ENCODE measurements at places on chromosomes 3 and 15.

GRCh38 chr3:146491303-146491702, 21.9 kb upstream of the PLSCR2 start:
- no peak for DNase-seq

- DNase-seq, result no peak
These were observed 1077.4 kb downstream of the EPHA3 start for GRCh38 chr3:90184861-90185260.

- DNase-seq, result no peak
These were observed 77.9 kb downstream of the SPSB4 start for GRCh38 chr3:141129049-141129448.

DNA sequence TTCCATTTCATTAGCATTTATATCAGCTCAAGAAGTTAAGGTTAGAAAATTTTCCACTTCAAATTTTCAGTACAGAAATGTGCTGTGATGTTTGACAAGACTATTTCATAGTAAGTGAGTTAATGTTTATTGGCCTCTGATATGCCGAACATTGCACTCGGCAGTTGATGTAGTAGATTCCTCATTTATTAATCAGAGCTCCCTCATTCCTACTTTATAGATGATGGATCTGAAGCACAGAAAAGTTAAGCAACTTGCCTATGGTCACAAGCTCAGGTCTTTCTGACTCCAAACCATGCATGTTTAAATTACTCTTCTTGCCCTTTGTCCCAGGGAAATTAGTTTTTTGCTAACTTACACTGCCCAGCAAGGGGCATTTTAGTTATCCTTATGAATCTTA, 92.0 kb downstream of the ATG7 start:
- DNase-seq, result no peak

GRCh38 chr3:64199932-64200331, 25.3 kb downstream of the PRICKLE2 start:
- no peak for DNase-seq

DNA sequence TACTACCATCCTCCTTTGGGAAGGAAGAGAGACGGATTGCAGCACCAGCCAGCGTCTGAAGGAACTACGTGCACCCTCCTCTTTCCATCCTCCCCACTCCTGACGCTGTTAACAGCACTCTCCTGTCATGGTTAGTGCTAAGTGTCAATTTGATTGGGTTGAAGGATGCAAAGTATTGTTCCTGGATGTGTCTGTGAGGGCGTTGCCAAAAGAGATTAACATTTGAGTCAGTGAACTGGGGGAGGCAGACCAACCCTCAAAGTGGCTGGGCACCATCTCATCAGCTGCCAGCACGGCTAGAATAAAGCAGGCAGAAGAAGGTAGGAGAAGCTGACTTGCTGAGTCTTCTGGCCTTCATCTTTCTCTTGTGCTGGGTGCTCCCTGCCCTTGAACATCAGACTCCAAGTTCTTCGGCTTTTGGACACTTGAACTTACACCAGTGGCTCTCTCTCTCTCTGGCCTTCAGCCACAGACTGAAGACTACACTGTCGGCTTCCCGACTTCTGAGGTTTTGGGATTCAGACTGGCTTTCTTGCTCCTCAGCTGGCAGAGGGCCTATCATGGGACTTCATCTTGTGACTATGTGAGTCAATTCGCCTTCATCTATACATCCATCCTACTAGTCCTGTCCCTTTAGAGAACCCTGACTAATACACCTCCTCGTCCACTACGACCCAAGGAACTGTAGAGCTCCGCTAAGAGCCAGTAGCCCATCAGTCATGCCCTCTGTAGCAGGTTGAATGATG, 128.2 kb upstream of the HES1 start:
- peak; percentile 11 for DNase-seq

DNA sequence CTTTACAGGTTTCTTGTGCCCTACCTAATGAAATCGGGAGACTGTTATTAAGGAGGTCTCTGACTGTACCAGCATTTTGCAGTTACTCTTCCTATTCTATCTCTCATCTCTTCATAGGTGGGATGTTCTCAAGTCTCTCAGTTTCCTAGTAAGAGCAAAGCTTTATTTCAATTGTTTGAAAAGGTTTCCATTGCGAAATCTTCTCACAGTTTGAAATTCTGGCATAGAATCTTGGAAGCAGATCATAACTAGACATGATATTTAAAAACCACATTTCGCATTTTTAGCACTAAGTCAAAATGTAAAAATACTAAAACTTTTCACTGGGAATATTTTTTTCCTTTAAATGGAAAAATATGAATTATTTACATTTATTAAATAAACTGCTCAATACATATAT, 1311.4 kb downstream of the ROBO2 start:
- no peak for DNase-seq

DNA sequence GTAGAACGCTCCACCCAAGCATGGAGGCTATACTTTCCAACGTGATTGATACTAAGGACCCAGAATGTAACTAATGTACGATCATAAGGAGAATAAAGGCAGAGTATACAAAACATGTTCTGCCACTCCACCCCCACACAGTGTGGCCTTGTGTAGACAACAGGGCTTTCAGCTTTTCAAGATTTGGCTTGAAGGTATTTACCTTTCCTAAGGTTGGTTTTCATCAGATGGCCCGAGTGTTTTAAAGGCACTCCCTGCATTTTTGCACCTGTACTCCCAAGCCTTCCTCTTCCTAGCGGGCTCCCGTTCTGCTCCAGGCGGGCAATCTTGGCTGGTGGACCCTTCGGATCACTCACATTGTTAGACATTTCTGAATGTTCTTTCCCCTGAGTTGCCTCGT, 4.6 kb downstream of the SATB1 start:
- DNase-seq, result no peak

DNA sequence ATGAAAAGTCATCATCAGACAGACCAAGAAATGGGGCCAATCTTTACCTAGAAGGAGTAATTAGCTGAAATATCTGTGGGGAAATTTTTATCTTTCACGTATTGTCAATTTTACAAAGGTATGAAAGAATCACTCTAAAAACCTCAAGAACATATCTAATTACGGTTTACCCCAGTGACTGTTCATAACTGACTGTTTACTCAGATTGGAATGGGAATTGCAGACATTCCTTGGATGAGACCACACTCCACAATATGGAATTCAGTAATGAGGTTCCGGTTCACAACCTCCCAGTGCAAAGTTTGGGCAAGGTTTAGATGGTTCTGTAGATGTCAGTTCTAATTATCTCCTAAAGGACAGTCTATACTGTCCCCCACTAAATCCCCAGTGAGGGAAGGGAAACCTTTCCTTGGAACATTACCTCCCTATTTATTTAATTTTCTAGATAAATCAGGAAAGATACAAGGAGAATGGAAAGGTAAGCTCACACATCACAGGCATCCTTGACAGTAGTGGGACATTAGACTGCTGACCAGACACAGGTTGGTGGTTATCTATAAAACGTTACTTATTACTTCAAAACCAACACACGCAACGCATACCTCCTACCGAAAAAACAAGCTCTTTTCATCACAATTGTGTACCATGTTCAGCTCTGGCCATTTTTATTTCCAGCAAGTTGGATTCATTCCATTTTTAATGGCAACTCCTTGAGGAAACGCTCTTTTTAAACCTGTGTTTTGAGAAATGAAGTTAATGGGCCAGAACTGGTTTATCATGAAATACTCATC, 129.9 kb downstream of the RORA start:
- no peak for DNase-seq

DNA sequence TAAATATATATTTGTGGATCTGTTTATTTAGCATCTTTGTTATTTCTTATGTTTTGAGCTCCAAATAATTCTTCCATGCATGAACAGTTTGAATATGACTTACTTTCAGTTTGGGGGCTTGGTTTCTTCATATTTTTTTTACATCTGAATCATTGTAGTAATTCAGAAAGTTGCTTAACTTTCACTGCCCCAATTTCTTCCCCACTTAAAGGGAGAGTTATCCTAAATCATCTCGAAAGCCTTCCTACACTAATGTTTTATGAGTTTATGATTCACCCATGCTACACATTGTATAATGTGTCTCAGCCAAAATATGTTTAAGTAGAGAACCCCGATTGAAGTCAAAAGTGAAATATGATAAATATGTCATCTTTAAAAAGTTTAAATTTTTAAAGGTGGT, 47.8 kb downstream of the SPRED1 start:
- DNase-seq, result no peak

DNA sequence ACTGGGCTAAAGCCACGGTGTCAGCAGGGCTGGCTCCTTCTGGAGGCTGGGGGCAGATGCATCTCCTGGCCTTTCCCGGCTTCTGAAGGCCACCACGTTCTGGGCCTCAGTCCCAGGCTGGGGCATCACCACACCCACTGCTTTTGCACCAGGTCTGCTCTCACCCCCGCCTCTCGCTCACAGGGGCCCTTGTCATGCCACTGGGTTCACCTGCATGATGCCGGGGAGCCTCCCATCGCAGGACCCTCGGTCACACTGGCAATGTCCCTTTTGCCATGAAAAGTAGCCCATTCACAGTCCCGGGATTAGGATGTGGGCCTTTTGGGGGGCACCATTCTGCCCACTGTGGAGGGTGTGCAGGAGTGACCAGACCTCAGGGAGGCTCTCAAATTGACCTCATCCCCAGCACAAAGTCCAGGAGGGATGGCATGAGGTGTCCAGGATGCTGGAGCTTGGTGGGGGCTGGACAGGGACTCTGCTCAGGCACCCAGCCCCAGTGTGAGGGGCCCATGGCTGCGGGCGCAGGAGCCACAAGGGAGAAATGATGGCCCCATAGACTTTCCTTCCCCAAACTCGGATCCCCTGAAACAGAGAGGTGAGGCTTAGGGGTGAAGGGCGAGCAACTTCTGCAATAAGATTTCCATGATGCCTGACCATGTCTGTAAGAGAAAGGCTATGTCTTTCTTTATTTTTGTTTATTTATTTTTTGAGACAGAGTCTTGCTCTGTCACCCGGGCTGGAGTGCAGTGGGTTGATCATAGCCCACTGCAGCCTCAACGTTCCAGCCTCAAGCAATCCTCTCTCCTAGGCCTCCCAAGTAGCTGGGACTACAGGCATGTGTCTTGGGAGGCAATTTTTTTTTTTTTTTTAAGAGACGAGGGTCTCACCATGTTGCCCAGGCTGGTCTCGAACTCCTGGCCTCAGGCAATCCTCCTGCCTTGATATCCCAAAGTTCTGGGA, 189.1 kb downstream of the GOLGA6L6 start:
- no peak for DNase-seq

- no peak for DNase-seq
These were observed 123.5 kb upstream of the GOLGA6L4 start for GRCh38 chr15:84112025-84112424.

- no peak for DNase-seq
These were observed 16.3 kb upstream of the LCTL start for GRCh38 chr15:66581972-66582537.

DNA sequence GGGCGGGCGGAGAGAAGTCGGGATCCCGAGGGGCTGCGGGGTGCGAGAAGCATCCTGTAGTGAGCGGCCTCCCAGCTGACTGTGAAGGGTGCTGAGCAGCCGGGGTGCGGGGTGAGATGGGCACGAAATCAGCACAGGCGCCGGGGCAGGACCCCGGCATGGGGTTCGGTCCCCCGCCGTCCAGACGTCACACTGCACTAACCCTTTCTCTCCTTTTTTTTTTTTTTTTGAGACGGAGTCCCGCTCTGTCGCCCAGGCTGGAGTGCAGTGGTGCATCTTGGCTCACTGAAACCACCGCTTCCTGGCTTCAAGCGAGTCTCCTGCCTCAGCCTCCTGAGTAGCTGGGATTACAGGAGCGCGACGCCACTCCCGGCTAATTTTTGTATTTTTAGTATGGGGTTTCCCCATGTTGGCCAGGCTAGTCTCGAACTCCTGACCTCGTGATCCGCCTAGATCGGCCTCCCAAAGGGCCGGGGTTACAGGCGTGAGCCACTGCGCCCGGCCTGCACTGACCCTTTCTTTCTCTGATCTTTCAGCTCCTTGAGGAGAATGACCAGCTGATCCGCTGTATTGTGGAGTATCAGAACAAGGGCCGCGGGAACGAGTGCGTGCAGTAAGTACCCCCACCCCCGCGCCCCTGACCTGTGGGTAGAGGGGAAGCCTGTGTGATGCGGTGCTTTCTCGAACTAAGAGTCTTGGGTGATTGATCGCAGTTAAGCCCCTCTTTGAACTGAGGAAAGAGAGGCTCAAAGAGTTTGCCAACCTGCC, 513 bp downstream of the SS18L2 start:
- DNase-seq, result no peak

DNA sequence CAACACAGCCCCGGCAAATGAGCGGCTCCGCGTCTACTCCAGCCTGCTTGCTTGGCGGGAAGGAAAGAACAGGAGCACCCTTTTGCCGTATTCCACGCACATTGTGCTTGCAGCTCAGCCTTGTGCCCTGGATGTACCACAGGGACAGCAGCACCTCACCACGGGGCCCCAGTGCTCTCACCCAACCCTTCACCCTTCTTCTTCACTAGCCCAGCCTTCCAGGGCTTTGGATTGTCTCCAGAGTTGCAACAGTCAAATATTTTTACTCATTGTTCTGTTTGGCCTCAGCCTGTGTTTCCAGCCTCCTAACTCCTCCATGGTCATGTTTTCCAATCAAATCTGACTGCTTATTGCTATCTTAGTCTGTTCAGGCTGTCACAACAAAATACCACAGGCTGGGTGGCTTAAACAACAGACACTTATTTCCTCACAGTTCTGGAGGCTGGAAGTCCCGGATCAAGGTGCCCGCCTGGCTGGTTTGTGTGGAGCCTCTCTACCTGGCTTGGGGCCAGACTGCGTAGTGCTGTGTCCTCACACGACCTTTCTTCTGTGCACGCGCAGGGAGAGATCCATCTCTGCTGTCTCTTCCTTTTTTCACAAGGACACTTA, 79.2 kb upstream of the ABHD17C start:
- DNase-seq, result peak; percentile 68

GRCh38 chr3:48748754-48749153, 31.7 kb upstream of the IP6K2 start:
- no peak for DNase-seq

DNA sequence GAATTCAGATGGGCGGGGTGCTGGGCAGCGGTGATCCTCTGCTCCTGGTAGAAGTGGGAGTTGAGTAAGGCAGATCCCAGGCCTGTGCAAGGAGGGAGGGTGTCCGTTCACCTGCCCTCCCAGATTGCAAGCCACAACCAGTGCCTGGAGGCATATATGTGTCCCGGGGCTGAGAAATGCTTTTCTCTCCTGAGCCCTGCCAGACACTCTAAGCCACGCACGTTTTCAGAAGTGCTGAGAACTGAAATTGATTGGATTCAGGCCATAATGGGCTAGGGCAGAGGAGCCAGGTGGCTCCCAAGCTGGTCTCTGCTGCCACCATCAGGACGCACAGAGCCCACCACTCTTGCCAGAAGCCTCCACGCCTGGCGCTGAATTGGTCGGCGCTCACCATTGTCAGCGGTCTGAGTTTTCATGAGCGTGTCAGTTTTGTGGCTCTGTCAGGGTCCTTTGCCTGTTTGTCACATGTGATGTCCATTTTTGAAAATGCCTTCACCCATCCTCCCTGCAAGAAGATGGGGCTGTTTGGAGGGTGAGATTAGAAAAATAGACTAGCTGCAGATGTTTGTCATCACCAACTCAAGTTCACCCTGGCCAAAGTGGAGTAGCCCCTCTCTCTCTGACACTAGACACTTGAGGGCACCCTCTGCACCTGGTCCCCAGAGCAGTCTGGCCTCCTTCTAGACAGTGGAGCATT, 15.4 kb upstream of the BFSP2 start:
- DNase-seq, result peak; percentile 77
